ENCODE measurements at places on chromosomes 12 and 14. TPM values are rescaled to one million over a fixed set of nuclear protein-coding genes. Genes with fewer than 3 reads are reported as not detected.

The CEBPE gene
- 0.34 TPM for total RNA-seq

The INSM2 gene
- total RNA-seq: not detected

The KRT78 gene
- not detected for total RNA-seq

The CLEC4C gene
- not detected for total RNA-seq

The MGP gene
- 0.25 TPM for total RNA-seq

The KDM2B gene
- 55.7 TPM for total RNA-seq

The APOF gene
- not detected for total RNA-seq

The STON2 gene
- total RNA-seq: 1.1 TPM

The ZBTB42 gene
- 5.7 TPM for total RNA-seq

The HOXC4 gene
- total RNA-seq: 0.42 TPM

The GIT2 gene
- total RNA-seq: 139 TPM

The CLEC1B gene
- not detected for total RNA-seq

The RNASE3 gene
- not detected for total RNA-seq

The LRRC10 gene
- total RNA-seq: not detected

The PMCH gene
- total RNA-seq: 2.7 TPM

The BBOF1 gene
- 1.1 TPM for total RNA-seq

The ESPL1 gene
- total RNA-seq: 63.4 TPM

The TBX5 gene
- not detected for total RNA-seq

The CELA1 gene
- total RNA-seq: not detected

The AQP2 gene
- not detected for total RNA-seq

The C1S gene
- total RNA-seq: 2.7 TPM

The KLHDC1 gene
- 2.0 TPM for total RNA-seq

The CLEC14A gene
- not detected for total RNA-seq

The OTX2 gene
- not detected for total RNA-seq

The TGM1 gene
- 6.7 TPM for total RNA-seq

The IQSEC3 gene
- 0.59 TPM for total RNA-seq

The EML1 gene
- total RNA-seq: 0.32 TPM

The SIX1 gene
- 1.2 TPM for total RNA-seq

The ERGIC2 gene
- total RNA-seq: 72.6 TPM

The ZNF385A gene
- 0.66 TPM for total RNA-seq

The KIF21A gene
- 13.0 TPM for total RNA-seq

The TRIAP1 gene
- total RNA-seq: 41.5 TPM

The RHEBL1 gene
- 10.4 TPM for total RNA-seq

The SCYL2 gene
- total RNA-seq: 39.0 TPM

The WDHD1 gene
- 32.9 TPM for total RNA-seq

The BTBD6 gene
- 39.7 TPM for total RNA-seq

The TSHR gene
- total RNA-seq: 3.6 TPM

The AQP5 gene
- total RNA-seq: not detected

The ENDOU gene
- total RNA-seq: not detected

The CABP1 gene
- total RNA-seq: 0.29 TPM

The CAPS2 gene
- total RNA-seq: 2.8 TPM

The MOK gene
- total RNA-seq: 3.6 TPM

The KCNMB4 gene
- total RNA-seq: 0.15 TPM

The POTEM gene
- total RNA-seq: not detected

The ARMH4 gene
- 0.05 TPM for total RNA-seq

The DHH gene
- 0.07 TPM for total RNA-seq

The GARIN6 gene
- total RNA-seq: not detected

Measured in T-helper 1 cell treated with Interleukin-12 subunit alpha and Interleukin-12 subunit beta and Interleukin-4 antibody, amounts not matched to agents 30 ng/mL and 1 ng/mL, for 36 hours (primary cell).